Stimulated activated CD4-positive, alpha-beta T cell treated with anti-CD3 and anti-CD28 coated beads, TNF-alpha, amount 100 ng/mL, for 1 hour (primary cell): ENCODE measurements at places on chromosomes 3 and 15.

GRCh38 chr15:25731411-25731810, 131.7 kb downstream of the ATP10A start:
- no peak for DNase-seq

GRCh38 chr3:29591579-29591978, 310.7 kb downstream of the RBMS3 start:
- no peak for DNase-seq

- no peak for DNase-seq
These were observed 7.0 kb downstream of the HDGFL3 start for GRCh38 chr15:83200589-83200988.

DNA sequence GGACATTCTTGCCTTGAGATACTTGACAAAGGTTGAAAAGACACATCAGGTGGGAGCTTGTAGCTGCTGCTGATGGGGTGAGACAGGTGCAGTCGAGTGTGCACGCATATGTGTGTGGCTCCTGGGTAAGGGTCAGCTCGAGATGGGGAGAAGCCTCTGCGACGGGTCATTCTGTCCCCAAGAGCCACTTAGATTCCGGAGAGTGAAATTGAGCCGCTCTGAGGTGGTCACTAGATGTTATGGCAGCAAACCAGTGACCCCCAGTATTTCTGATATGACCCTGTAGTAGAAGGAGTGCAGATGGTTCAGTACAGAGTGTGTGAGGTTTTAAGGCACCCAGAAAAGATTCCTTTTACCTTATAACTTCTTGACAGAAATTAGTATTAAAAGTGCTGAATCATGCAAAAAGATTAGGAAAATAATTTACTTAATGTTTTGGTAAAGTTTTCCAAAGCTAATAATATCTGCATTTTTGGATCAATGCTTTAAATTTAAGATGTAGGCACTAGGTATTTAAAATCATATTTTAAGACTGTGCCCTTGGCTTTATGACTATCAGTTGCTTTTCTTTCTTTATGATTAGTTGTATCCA, 241.9 kb upstream of the TOPAZ1 start:
- no peak for DNase-seq

DNA sequence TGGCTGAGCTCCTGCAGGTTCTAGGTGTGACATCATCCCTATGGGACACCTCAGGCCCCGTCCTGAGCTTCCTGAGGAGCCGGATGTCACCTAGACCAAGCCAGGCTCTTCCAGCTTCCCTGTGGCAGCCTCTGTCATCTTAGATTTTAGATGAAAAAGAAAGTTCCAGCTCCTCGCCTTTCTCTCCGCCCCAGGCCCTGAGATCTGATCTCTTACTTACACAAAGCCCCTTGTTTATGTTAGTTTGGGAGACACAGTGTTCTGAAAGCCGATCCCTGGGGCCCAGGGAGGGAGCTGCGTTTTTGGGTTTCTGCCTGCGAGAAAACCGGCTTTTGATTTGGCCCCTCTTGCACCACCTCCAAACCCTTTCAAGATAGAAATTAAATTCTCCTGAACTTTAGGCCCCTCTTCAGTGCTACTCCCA, 40.2 kb upstream of the FAM107A start:
- no peak for DNase-seq

DNA sequence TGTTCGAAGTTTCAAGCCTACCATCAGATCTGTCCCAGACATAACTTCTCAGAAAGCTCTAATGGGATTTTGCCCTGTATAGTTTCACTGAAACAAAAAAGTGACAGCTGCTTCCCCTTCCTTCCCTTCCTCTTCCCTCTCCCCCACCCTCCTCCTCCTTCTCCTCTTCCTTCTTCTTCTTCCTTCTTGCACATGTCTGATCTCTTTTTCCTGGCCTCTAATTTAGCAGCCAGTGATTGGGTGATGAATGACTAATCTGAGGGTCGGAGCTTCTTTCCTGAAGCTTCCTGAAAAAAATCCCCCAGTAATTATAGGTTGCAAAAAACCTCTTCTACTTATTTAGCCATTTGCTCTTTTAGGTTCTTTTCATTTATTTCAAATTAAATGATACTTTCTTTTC, 168.7 kb downstream of the POTEB3 start:
- DNase-seq = no peak

GRCh38 chr15:29674661-29675533, 147.4 kb downstream of the TJP1 start:
- no peak for DNase-seq

GRCh38 chr3:141646760-141647561, 91.1 kb upstream of the RNF7 start:
- no peak for DNase-seq

DNA sequence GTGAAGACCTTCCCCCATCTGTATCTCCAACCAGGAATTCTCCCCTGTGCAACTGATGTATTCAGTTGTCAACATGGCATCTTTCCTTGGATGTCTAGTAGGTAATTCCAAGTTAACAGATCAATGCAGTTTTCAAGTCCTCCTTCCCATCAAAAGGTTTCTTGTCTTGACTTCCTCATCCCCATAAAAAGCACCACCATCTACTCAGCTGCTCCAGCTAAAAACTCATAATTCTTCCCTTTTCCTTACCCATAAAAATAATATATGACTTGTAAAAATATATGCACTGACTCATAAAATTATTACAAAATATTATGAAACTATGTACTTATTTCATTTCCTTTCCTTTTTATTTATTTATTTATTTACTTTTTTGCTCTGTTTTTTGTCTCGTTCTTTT, 5.0 kb upstream of the CAND2 start:
- no peak for DNase-seq

DNA sequence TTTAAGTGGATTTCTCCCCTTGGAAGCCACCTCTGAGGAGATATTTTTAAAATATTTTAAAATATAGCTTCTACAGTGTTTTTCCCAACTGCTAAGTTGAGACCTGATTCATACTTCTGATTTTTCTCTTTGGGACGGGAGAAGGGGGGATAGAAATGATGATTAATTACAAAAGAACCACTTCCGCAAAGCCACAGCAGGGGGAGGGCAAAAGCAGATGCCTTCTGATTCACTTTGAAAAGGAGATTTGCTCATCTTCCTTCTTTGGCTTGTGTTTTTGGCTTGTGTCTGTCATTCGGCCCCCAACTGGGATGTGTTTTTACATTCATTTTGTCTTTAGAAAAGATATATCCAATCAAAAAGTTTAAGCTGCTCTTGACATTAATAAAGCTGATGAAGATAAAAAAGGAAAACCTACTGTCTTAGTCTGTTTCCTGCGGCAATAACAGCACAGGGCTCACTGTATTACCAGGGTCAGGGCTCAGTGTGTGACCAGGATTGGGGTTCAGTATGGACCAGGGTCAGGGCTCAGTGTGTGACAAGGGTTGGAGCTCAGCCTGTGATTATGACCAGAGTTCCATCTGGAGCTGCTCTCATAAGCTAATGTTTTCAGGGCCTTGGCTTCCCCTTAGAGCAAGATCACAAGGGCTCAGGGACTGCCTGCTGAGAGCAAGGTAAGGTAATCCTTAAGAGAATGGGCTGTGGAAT, 223.2 kb downstream of the MTHFS start:
- DNase-seq = no peak

DNA sequence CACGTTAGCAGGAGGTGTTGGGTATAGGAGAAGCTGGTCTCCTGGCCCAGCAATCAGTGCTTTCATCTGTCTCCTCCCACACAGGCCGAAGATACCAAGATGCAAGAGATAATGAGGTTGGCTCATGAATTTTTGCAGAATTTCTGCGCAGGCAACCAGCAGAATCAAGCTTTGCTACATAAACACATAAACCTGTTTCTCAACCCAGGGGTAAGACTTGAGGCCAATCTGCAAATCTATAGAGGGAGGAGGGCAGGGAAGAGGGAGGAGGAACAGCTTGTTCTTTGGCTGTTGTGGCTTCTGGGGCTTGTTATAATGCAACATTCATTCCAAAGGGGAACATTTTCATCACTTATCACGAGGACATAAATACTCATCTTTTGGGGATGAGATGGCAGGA, 195.3 kb downstream of the ITPR1 start:
- DNase-seq = no peak

DNA sequence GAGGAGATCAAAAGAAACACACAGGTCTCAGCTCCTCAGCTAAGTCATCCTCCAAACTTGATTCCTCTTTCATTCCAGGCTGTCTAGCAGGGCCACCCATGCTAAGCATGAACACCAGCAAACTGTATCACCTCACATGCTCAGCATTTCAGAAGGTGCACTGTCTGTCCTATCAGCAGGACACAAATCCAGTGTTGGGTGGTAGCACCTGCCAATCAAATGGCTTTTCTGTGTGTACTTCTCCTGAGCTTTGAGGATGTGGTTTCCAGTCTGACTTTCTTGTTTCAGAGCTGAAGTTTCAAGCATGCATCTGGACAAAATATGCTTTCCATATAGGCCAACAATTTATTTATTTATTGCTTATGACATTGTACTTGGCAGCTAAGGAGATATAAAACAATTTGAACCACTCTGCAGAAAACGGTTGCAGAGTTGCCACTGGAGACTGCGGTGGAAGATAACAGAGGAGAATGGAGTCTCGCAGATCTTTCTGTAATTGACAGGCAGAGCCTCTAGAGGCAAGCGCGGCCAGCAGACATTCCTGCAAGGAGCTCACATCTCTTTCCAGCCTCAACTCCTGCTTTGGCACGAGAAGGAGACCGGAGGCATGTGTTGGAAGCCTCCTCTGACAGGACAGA, 167.1 kb upstream of the WNT5A start:
- no peak for DNase-seq

GRCh38 chr3:70871909-70872656, 559.6 kb upstream of the MDFIC2 start:
- no peak for DNase-seq

GRCh38 chr15:66680502-66680901, 21.5 kb upstream of the SMAD6 start:
- no peak for DNase-seq

DNA sequence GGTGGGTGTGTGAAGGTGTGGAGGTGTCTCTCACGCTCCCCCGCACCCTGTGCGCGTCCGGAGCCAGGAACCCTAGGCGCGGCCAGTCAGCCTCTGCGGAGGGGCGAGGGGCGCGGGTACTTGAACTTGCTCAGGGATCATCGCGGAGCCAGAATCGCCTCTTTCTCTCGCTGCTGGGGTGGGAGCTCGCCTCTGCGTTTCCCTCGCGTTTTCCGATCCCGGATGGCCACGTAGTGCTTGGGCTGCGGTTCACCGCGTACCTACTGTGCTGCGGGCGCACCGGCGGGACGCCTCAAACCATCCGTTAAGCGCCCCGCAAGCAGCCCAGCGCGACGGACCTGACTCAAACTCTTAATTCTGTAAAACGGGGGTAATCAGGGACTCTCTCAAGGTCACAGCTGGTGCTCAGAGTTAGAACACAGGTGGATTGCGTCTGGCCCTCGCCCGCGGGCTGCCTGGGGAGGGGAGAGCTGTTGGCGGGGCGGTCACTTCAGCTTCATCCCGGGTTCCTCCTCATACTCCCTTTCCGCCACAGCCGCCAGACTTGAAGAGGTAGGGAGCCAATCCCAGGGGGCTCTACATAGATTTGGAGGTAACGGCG, 686 bp downstream of the MYRIP start:
- DNase-seq = no peak

DNA sequence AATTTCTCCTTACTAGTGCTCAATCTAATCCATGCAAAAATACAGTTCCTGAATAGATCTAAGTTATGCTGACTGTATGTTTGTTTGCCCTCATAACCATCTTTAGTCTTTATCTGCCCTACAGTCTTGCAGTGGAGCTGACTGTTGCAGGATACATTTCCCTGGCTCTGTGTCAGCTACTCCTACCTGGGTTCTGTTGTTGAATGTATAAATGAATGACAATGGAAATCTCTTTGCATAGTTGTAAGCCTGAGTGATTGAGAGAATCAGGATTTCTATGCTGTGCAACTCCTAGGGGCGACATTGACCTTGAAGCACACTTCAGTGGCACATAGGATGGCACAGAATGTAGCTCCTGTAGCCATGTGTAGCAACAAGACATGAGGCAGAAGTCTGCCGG, 16.0 kb upstream of the ZBBX start:
- no peak for DNase-seq

DNA sequence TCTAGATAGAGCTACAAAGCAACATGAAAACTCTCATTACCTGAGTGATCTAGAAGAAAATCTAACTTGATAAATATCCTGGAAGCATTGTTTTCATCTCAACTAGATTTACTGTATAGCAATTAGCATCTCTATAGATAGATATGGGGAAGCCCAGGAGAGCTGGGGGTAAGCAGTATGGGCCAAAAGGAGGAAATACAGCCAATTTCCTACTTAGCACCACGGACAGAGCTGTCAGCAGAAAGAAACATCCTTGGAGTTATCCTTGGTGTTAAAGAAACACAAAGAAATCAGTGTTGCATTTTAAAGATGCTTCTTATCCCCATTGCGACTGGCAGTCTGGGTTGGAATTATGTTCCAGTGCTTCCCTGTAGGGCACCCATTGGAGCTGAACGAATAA, 126.2 kb downstream of the TIGIT start:
- DNase-seq = no peak

GRCh38 chr3:94573337-94573736, 510.5 kb downstream of the NSUN3 start:
- no peak for DNase-seq
